ENCODE measurements at places on chromosomes 16 and 17. TPM values are rescaled to one million over a fixed set of nuclear protein-coding genes. Genes with fewer than 3 reads are reported as not detected.

The PRAC1 gene
- polyA plus RNA-seq = not detected

The TEX14 gene
- polyA plus RNA-seq = 1.6 TPM

The MC1R gene
- 4.9 TPM for polyA plus RNA-seq

The CCL22 gene
- polyA plus RNA-seq = 0.10 TPM

The KRTAP9-2 gene
- polyA plus RNA-seq = not detected

The MT4 gene
- polyA plus RNA-seq = not detected

The CTRB1 gene
- polyA plus RNA-seq = 0.18 TPM

The CLEC3A gene
- polyA plus RNA-seq = not detected

The CTRL gene
- polyA plus RNA-seq = 8.0 TPM

The SNAI3 gene
- polyA plus RNA-seq = 0.58 TPM

The WDR90 gene
- polyA plus RNA-seq = 42.2 TPM

The NOG gene
- polyA plus RNA-seq = 1.1 TPM

The PRR35 gene
- 6.6 TPM for polyA plus RNA-seq

The STARD3 gene
- 52.3 TPM for polyA plus RNA-seq

The KRT12 gene
- polyA plus RNA-seq = 0.37 TPM

The LLGL1 gene
- 28.4 TPM for polyA plus RNA-seq

The PPP1R27 gene
- polyA plus RNA-seq = 0.22 TPM

The IGF2BP1 gene
- polyA plus RNA-seq = 32.9 TPM

Measured in left kidney (tissue), 8 donors.